ENCODE measurements at places on chromosomes 7 and 10. TPM values are rescaled to one million over a fixed set of nuclear protein-coding genes. Genes with fewer than 3 reads are reported as not detected.

The CLDN4 gene
- total RNA-seq = 0.86 TPM

The GPR26 gene
- total RNA-seq = not detected

The NPY4R2 gene
- not detected for total RNA-seq

The CYP3A5 gene
- under 0.01 TPM for total RNA-seq

The OR2A1 gene
- under 0.01 TPM for total RNA-seq

The GSAP gene
- 13.8 TPM for total RNA-seq

The PPRC1 gene
- 23.5 TPM for total RNA-seq

The AOAH gene
- total RNA-seq = not detected

The NKX2-3 gene
- not detected for total RNA-seq

The AQP1 gene
- 11.9 TPM for total RNA-seq

The TMEM178B gene
- 0.43 TPM for total RNA-seq

The SLC16A12 gene
- under 0.01 TPM for total RNA-seq

The UCN3 gene
- total RNA-seq = not detected

The TFPI2 gene
- total RNA-seq = 140 TPM

The SPDYE1 gene
- not detected for total RNA-seq

The ITIH5 gene
- 0.43 TPM for total RNA-seq

The GFRA1 gene
- total RNA-seq = 9.3 TPM

The SUN3 gene
- not detected for total RNA-seq

The TUBAL3 gene
- not detected for total RNA-seq

The ADIRF gene
- total RNA-seq = 2.6 TPM

The CDHR1 gene
- 0.43 TPM for total RNA-seq

The GIMAP7 gene
- not detected for total RNA-seq

The TIMM23 gene
- 62.2 TPM for total RNA-seq

The ZNF239 gene
- 4.2 TPM for total RNA-seq

The CHST3 gene
- total RNA-seq = 37.4 TPM

The SH2D4B gene
- total RNA-seq = not detected

The CACUL1 gene
- total RNA-seq = 29.0 TPM

The ZKSCAN5 gene
- 17.7 TPM for total RNA-seq
